A673 (cell line): ENCODE measurements at places on chromosomes 3 and 15. TPM values are rescaled to one million over a fixed set of nuclear protein-coding genes. Genes with fewer than 3 reads are reported as not detected.

DNA sequence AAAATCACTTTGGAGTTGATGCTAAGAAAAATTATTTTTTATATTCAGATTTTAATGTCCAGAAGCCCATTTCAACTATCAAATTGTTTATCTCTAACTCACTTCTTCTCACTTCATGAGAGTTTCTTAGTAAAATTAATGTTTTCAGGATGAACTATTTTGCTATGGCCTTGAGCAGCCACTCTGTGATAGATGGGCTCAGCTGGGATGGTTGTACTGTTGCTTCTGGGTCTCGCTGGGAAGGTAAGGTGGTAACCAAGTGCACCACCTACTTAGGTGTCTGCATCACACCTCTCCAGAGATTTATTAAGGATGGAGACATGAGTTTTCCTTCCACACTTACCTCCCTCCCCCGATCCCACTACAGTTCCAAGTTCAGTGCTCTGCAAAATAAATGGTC lies 110.3 kb upstream of the ATP2B2 start:
- DNase-seq = no peak
- H3K27me3 ChIP-seq = peaks cover 46% of the 10 kb centered on the region
- no peak overlapping the region for H3K27ac ChIP-seq
- H3K36me3 ChIP-seq = no peaks in the 10 kb centered on the region
- no peak overlapping the region for H3K4me3 ChIP-seq

GRCh38 chr3:38738630-38739395 lies 77.2 kb downstream of the SCN10A start:
- peaks cover 12% of the 10 kb centered on the region for H3K27me3 ChIP-seq
- no peak overlapping the region for H3K27ac ChIP-seq
- DNase-seq = peak; percentile 23
- no peak overlapping the region for H3K4me3 ChIP-seq

DNA sequence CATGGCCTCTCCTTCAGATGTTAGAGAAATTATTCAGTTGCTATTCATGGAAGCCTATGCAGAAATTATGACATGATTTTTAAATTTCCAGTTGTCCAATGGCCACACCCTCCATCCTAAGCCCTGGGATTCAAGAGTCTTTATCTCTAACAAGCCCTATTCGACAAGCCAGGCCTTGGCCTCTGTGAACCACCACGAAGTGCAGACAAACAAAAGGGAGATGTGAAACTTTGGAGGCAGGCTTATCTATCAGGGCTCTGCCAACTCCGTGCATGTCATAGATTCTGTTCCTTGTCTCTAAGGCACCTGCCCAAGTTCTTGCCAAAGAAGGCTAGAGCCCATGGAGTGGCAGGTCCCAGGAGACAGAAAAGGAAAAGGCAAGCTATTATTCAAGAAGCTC lies 212.4 kb upstream of the ADAMTS9 start:
- H3K27me3 ChIP-seq = no peaks in the 10 kb centered on the region
- H3K4me3 ChIP-seq = no peak overlapping the region
- no peak for DNase-seq
- H3K27ac ChIP-seq = no peak overlapping the region

GRCh38 chr3:188280627-188281026 lies 126.7 kb downstream of the LPP start:
- no peak overlapping the region for H3K4me3 ChIP-seq
- H3K36me3 ChIP-seq = no peaks in the 10 kb centered on the region
- H3K27ac ChIP-seq = no peak overlapping the region
- peaks cover 12% of the 10 kb centered on the region for H3K4me1 ChIP-seq
- DNase-seq = no peak

GRCh38 chr15:26157081-26157480 lies 294.0 kb upstream of the ATP10A start:
- no peaks in the 10 kb centered on the region for H3K36me3 ChIP-seq
- H3K4me1 ChIP-seq = no peaks in the 10 kb centered on the region
- H3K27me3 ChIP-seq = no peaks in the 10 kb centered on the region
- no peak for DNase-seq
- H3K27ac ChIP-seq = no peak overlapping the region

GRCh38 chr3:24657870-24658510 lies 163.3 kb upstream of the THRB start:
- H3K36me3 ChIP-seq = no peaks in the 10 kb centered on the region
- H3K4me3 ChIP-seq = no peak overlapping the region
- no peaks in the 10 kb centered on the region for H3K27me3 ChIP-seq
- H3K4me1 ChIP-seq = no peaks in the 10 kb centered on the region
- no peak overlapping the region for H3K27ac ChIP-seq

- no peaks in the 10 kb centered on the region for H3K36me3 ChIP-seq
- no peaks in the 10 kb centered on the region for H3K4me1 ChIP-seq
- no peak for DNase-seq
- no peaks in the 10 kb centered on the region for H3K27me3 ChIP-seq
These were observed 338.3 kb upstream of the ATP11B start for GRCh38 chr3:182455011-182455410.

DNA sequence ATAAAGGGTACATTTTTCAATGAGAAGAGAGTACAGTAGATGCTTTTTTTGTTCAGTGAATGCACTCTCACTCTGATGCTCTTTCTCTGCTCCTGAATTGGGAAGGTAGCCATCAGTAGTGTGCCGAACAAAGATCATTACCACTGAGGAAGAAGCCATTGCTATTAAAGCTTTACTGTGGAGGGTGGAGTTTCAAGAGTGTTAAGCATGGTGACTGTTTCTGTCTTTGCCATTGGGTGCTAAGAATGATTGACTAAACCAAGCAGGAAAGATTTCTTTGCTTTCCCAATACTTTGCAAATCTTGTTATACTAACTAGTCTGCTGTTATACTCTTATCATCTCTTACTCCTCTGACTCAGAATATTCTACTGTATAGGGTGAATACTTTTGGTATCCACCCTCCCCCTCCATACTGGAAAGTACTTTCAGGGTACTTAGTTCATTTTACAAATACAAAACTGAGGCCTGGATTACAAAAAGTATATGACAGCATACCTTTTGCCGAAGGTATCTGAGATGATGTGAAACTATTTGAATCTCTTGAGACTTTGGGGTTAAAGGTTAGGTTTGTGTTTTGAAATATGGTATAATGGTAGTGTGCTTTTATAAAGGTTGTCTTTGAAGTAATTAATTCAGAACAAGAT lies 1.7 kb downstream of the RAB11A start:
- H3K27ac ChIP-seq = peak overlapping the region; percentile 89
- H3K27me3 ChIP-seq = no peaks in the 10 kb centered on the region
- peaks cover 12% of the 10 kb centered on the region for H3K4me1 ChIP-seq
- peak; percentile 65 for DNase-seq
- peak overlapping the region; percentile 90 for H3K4me3 ChIP-seq
- H3K36me3 ChIP-seq = peaks cover 11% of the 10 kb centered on the region

GRCh38 chr3:193899001-193899400 lies 236.9 kb upstream of the HES1 start:
- H3K4me1 ChIP-seq = peaks cover 86% of the 10 kb centered on the region
- H3K4me3 ChIP-seq = no peak overlapping the region
- H3K27ac ChIP-seq = peak overlapping the region; percentile 100
- H3K36me3 ChIP-seq = no peaks in the 10 kb centered on the region

- H3K4me3 ChIP-seq = no peak overlapping the region
- no peak overlapping the region for H3K27ac ChIP-seq
- H3K27me3 ChIP-seq = no peaks in the 10 kb centered on the region
- DNase-seq = no peak
- no peaks in the 10 kb centered on the region for H3K36me3 ChIP-seq
These were observed 607.1 kb upstream of the BCHE start for GRCh38 chr3:166444336-166444735.

DNA sequence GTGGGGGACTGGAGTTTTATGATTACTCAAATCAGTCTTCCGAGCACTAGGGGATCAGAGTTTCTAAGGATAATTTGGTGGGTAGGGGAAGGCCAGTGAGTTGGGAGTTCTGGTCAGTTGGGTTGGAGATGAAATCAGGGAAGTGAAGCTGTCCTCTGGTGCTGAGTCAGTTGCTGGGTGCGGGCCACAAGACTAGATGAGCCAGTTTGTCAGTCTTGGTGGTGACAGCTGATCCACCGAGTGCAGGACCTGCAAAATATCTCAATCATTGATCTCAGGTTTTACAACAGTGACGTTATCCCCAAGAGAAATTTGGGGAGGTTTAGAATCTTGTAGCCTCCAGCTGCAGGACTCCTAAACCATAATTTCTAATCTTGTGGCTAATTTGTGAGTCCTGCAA lies 249.4 kb downstream of the FAM43A start:
- H3K4me3 ChIP-seq = no peak overlapping the region
- H3K27me3 ChIP-seq = no peaks in the 10 kb centered on the region
- no peak for DNase-seq
- no peak overlapping the region for H3K27ac ChIP-seq

DNA sequence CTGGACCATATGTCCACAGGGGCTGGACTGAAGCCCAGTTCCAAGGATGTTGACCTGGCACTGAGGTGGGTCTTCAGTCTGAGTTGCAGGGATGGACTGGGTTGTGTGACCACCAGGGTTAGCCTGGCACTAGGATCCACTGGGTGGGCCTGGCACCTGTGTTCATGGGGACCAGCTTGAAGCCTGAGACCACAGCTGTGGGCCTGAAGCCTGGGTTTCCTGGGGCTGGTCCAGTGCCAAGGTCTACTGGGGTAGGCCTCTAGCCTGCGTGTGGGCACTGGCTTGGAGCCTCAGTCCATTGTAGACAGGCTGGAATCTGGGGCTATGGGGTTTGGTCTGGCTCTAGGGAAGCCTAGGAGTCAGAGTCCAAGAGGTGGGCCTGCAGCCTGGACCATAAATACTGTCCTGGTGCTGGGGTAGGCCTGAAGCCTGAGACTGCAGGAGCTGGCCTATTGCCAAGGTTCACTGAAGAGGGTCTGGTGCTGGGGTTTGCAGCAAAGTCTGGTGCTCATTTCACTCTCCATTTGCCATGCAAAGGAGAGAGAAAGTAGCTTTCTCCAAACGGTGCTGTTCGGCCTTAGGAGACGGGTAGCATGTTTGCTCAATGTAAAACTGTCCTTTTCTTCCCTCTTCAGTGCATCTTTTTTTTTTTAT lies 51.2 kb upstream of the TBC1D5 start:
- H3K27ac ChIP-seq = no peak overlapping the region
- H3K4me1 ChIP-seq = no peaks in the 10 kb centered on the region
- H3K27me3 ChIP-seq = no peaks in the 10 kb centered on the region
- no peak overlapping the region for H3K4me3 ChIP-seq

The AP4E1 gene
- total RNA-seq = 13.7 and 13.9 TPM in 2 replicates

The GOLGA8J gene
- total RNA-seq = 0.22 TPM in 1 of 2 replicates, not detected in the other

The UBA7 gene
- 2.2 and 3.8 TPM in 2 replicates for total RNA-seq
